Right cardiac atrium (tissue), 5 donors: ENCODE measurements at places on chromosomes 16 and 17. TPM values are rescaled to one million over a fixed set of nuclear protein-coding genes. Genes with fewer than 3 reads are reported as not detected.

RPGRIP1L gene
- 3.5 TPM for total RNA-seq

DNA sequence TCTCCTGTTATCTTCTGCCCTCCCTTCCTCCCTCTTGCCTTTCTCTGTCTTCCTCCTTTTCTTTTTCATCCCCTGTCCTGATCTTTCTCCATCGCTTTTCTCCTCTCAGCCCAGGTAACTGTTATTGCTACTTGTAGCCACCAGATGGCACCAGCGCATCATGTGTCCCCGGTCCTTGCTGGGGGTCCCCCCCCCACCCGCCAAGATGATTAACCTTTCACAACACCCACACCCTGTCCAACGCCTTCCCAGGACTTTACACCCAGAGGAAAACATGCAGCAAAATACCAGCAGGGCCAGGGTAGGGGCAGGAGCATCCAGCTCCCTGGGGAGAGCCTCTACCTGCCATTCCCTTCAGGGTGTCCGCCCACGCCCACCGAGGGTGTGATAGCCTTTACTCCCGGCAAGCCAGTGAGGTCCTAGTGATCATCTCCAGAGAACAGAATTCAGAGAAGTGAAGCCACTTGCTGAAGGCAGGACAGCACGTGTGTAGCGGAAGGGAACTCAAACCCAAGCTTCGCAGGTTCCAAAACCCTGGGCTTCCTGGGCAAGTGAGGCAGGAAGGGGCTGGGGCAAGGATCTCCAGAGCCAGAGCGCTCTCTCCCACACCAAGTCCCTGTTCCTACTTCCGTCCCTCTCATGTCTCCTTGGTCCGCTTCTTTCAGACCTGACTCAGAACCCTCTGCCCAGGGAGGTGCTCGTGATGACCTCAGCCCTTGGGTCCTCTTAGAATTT lies 13.4 kb upstream of the TAC4 start:
- DNase-seq: peak; percentile 68

CCL2 gene
- 24.7 TPM for total RNA-seq

- no peak for DNase-seq
Measured at GRCh38 chr16:19393226-19394111, 24.2 kb upstream of the TMC5 start.

DNA sequence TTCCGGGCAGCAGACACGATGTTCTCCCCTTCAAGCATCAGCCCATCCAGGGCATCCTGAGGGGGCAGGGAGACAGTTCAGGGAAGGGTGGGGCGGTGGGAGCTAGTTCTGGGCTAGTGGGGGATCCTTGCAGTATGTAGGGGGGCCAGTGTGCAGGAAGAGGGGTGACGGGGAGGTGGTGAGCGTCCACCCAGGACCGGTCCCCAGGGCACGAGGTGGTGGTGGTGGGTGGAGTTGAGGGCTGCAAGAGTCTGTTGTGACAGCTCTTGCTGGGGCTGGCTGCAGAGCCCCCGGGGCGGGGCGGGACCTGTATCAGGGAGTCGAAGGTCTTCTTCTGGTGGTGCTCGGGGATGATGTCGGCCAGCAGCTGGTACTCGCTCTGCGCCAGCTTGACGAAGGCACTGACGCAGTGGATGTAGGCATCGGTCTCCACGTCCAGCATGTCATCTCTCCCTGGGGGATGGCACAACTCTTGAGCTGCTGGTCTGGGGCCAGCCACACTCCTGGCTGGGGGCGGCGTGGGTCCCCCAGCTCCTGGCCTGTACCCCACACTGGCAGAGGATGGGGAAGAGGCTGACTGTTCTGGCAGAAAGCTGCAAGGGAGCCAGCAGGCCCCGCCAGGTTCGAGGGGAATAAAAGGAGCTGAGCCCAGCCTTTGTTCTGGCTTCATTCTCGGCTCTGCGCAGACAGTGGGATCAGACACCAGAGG lies 10.0 kb downstream of the ZACN start:
- no peak for DNase-seq

FOXC2 gene
- 2.6 TPM for total RNA-seq

DNA sequence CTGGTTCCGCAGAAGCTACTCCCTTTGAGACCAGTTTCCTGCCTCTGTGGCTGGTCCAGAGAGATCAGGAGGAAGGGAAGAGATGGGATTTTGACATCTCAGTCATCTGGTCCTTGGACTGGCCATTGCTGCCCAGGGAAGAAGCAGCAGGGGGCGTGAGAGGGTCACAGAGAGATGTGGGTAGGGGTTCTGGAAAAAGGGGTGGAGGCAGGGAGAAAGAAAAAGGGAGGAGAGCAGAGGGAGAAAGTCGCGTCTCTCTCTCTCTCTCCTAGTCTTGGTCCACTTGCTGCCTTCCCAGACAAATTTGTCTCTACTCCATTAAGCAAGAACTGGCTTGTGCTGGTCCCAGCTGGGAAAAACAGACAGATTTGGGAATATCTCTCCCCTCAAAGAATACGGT lies 4.4 kb downstream of the SHBG start:
- DNase-seq: peak; percentile 84

GRCh38 chr16:87391324-87391949 lies 699 bp upstream of the MAP1LC3B start:
- peak; percentile 92 for DNase-seq

DNA sequence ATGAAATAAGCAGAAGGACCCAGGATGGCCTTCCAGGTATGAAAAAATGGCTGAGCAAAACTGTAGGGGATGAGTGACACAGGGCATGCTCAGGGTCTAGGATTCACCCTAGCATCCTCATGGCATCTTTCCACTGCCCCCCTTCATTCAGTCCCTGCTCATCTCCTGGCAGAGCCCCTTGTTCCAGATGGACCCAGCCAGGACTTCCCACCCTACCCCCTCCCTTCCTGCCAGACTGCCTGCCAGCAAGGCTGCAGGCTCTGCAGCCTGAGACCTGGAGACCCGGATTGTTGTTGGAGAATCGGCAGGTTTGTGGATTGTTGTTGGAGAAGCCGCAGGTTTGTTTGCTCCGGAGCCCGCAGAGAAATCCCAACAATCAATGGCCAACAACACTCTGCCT lies 6.6 kb downstream of the SEZ6 start:
- DNase-seq: no peak
